ENCODE measurements at places on chromosomes 7 and 10. TPM values are rescaled to one million over a fixed set of nuclear protein-coding genes. Genes with fewer than 3 reads are reported as not detected.

ACTA2 gene
- 1.6 TPM for total RNA-seq

DNA sequence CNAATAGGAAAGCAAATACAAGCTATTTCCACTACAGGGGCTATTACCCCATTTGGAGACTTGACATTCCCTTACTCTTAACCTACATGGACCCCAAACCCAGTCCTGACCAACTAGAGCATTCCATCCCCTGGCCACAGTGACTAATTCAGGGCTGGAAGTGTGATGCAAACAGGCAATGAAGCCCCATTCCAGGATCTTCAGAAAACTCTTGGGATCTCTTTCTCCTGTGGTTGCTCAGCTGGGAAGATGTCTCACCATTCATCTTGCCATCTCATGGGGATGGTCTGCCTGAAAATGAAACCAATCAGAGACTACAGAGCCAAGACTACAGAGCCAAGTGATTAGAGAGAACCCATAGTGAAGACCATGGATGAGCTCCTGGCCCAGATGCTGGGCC is 206.2 kb downstream of the ZNF365 start:
- no peak for DNase-seq

CYP2E1 gene
- total RNA-seq = 2.1 TPM

DNA sequence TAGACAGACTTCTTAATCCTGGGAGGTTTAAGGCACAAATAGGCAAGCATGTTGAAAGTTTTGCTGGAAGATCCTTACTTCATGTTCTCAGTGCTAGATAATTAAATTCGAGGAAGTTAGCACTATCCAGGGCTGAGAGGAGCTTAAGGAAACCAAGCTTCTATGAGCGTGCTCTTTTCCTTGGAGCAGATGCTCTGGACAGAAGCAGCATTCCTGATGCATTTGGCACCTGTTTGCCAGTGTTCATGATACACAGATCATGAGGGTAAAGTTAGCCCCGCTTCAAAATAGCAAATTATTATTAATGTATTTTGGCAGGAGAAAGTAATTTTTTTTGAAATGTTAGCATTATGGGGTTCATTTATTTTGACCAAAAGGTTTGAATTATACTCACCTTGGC is 9.4 kb downstream of the HDAC9 start:
- DNase-seq = no peak

DNA sequence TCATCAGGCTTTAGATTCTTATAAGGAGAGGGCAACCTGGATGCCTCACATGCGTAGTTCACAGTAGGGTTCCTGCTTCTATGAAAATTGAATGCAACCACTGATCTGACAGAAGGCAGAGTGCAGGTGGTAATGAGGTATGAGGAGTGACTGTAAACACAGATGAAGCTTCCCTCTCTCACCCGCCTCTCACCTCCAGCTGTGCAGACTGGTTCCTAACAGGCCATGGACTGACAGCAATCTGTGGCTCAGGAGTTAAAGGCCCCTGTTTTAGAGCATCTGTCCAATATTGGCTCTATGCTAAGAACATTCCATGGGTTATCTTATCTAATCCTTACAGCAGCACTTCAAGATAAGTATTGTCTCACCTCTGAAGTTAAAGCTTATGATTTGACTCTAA is 213.5 kb upstream of the NRP1 start:
- DNase-seq = no peak

GRCh38 chr7:134368851-134369544 is 52.3 kb upstream of the SLC35B4 start:
- no peak for DNase-seq

- DNase-seq = no peak
These were observed 137.1 kb downstream of the OAT start for GRCh38 chr10:124281666-124282065.

- DNase-seq = no peak
These were observed 290 bp downstream of the MALRD1 start for GRCh38 chr10:19048891-19049290.

- no peak for DNase-seq
These were observed 945 bp upstream of the RHEB start for GRCh38 chr7:151520419-151521261.

AKR1C4 gene
- total RNA-seq = not detected

GJC3 gene
- total RNA-seq = not detected

DNA sequence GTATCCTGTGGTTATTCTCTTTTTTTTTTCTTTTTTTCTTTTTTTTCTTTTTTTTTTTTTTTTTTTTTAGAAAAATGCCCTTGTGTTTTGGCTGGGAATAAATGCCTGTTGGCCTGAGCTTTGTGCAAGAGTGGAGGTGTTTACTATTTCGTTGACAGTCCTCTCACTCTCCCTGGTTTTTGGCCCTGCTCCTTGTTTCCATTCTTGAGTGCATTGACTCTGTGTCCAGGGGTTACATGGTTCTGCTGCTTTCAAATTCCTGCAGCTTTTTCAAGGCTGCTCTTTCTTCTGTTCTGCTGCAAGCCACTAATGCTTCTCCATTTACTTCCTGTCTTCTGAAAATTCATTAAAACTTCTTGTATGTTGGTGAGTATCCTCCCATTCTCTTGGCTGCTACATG is 59.7 kb upstream of the TBX20 start:
- no peak for DNase-seq

ANK3 gene
- 21.6 TPM for total RNA-seq

ANAPC16 gene
- total RNA-seq = 128 TPM

SFRP4 gene
- not detected for total RNA-seq

DNA sequence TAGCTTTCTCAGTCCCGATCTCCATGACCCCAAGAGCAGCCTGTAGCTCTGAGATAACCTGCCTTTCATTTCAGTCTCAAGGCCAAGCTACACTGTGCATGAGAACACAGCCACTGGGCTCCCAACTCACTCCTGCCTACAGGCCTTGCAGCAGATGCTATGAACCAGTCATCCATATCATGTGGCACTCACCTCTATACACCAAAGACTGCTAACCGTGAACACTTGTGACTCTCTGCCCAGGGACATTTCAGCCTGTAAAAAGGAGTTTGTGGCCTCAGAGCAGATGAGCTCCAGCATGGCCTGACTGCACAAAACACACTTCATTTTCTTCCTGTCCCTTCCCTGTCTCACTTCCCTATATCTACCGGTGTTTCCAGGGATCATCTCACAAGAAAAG is 56.9 kb upstream of the NPY start:
- peak; percentile 7 for DNase-seq

DNA sequence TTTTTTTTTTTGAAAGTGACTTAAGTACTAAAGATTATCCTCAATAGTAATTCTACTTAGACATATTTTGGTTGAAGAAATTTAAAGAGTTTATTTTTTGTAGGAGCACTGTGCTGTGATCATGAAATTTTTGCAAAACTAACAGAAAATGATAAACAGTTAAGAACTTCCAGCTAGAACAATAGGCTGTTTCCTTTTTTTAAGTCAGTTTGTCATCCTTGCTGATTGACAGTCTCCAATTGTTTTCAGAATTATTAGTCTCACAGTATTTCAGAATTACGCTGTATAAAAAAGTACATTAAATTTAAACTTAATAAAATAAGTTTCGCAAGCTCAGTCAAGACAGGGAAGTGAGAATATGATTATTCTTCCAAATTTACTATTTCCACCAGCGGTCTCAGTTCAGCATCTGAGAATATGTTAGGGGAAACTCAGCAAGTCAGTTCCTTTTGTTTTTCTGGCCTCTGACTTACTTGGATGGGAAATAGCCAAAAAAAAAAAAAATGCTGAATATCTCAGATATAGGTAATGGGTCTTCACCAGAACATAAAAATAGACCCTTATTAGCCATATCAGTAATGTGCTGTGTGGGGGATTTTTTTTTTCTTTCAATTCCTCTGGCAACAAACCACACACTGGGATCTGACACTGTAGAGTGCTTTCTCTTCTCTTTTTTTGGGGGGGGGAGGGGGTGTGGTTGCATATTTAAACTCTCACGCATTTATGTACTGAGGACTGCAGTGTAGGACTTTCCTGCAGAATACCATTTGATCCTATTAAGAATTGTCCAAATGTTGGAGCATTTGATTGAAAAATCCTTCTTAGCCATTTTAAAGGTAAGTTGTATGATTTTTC is at the start of gene CD36:
Gene CD36 (plus strand): TSS at position 732 of the 855 bp plus-strand sequence. CDS start 8,099 bp downstream, outside the sequence.
- DNase-seq = peak; percentile 23

GARS1 gene
- 61.7 TPM for total RNA-seq

DNA sequence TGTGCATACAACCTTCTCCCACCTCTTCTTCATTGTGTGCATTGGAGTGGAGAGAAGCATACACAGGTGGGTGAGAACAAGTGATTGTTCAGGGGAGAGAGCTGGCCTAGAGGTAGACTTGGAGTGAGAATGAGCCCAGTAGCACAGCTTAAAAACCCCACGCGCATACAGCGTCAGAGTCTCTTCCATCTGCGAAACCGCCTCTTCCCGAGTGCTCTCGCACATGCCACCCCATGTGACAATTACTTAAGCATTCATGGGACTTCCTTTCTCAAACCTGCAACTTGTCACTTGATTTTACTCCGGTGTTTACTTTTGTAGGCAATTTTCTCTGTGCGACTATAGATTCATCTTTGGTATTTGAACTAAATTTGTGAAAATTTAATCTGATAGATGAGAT is 176.8 kb upstream of the AGK start:
- no peak for DNase-seq

GRCh38 chr10:95309958-95310357 is 19.2 kb upstream of the PDLIM1 start:
- peak; percentile 26 for DNase-seq

GALNT17 gene
- not detected for total RNA-seq

- DNase-seq = no peak
These were observed 6.7 kb upstream of the CREB5 start for GRCh38 chr7:28405662-28406061.

- DNase-seq = peak; percentile 71
These were observed 16.1 kb downstream of the GPR146 start for GRCh38 chr7:1060315-1061072.

C7orf25 gene
- total RNA-seq = 7.5 TPM

- DNase-seq = no peak
These were observed 198.9 kb downstream of the WDR37 start for GRCh38 chr10:1255118-1255517.

- no peak for DNase-seq
These were observed 214.8 kb downstream of the DGKB start for GRCh38 chr7:14687777-14688176.

GRCh38 chr10:22742678-22743077 is 28.3 kb upstream of the PIP4K2A start:
- DNase-seq = peak; percentile 79

DNA sequence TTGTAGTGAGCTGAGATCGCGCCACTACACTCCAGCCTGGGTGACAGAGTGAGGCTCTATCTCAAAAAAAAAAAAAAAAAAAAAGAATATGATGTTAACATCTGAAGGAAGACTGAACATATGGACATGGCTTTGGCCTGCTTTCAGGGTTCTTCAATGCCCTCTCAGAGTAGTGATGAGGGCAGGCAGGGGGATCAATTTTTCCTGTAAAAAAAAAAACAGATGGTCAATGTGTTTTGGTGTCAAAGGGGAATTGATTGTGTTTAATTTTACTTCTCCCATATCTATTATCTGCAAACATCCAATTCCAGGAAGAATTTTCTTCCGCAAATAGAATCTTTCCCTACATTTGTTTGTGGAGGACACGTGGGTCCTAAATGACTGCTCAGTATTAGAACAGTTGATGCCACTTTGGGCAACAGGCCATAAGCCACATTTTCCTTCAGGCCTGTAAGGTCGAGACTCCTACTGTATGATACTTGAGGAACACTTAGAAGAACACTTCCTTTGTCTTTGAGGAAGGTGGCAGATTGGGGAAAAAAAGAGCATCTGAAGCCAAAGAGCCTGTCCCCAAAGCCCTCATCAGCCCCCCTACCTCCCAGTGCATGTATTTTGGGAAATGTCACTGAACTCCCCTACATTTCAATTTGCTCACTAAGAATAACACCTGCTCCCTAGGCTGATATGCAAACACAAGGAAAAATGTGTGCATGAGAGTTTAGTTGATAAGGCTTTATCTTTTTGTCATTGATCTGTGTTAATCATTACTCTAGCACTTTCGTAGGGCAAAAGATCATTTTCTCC is 28.3 kb downstream of the MGAM2 start:
- DNase-seq = no peak

VAX1 gene
- not detected for total RNA-seq

- DNase-seq = no peak
These were observed 11.7 kb downstream of the HSPA12A start for GRCh38 chr10:116730464-116731260.

ATOH7 gene
- total RNA-seq = not detected

GRCh38 chr7:122018032-122018431 is 126.0 kb downstream of the AASS start:
- no peak for DNase-seq

DNA sequence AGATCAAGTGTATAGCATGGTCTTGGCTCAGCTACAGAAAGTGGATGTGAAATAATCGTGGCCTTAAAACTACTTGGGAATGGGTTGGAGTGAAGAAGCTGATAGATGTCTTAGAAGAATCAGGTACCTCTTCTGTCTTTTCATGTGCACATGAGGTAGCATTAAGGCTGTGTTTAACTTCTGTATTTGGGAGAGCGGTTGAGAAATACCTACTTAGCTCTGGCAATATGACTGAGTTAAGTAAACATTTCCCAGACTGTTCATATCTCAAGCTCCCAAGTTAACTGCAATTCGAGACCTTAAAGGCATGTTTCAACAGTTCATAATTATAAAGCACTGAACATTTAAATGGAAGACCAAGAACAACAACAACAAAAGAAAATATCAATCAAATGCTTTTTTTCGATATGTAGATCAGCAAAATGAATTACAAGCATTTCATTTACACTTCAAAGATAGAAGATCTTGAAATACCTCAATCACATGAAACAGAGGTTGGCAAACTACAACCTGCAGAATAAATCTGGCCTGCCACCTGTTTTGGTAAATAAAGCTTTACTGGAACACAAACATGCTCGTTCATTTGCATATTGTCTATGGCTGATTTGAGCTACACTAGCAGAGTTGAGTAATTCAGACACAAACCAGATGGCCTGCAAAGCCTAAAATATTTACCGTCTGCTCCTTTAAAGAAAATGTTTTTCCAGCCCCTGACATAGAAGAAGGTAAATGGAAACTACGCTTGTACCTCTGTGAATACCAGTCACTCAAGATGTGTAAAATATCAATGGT is 337.1 kb upstream of the GLI3 start:
- no peak for DNase-seq

- no peak for DNase-seq
These were observed 93.8 kb downstream of the PRKCQ start for GRCh38 chr10:6486309-6486708.

- no peak for DNase-seq
These were observed 98.6 kb upstream of the FGFR2 start for GRCh38 chr10:121696854-121697253.

ATG9B gene
- 5.1 TPM for total RNA-seq

SUMF2 gene
- 112 TPM for total RNA-seq

- DNase-seq = peak; percentile 44
These were observed 99.6 kb upstream of the DIP2C start for GRCh38 chr10:788796-789748.

CYP2C19 gene
- total RNA-seq = not detected

GRCh38 chr10:96410296-96410695 is 51.5 kb upstream of the OPALIN start:
- DNase-seq = no peak

- DNase-seq = no peak
These were observed 9.4 kb downstream of the OGDH start for GRCh38 chr7:44615793-44616192.

SPDYE1 gene
- 0.10 TPM for total RNA-seq

DYDC2 gene
- total RNA-seq = not detected

Data from B cell (primary cell).